HepG2 (cell line): ENCODE measurements at places on chromosomes 3 and 15. TPM values are rescaled to one million over a fixed set of nuclear protein-coding genes. Genes with fewer than 3 reads are reported as not detected.
A peak's percentile ranks its signal among the peaks of the same experiment; 100 is the strongest.

- H3K4me3 ChIP-seq: no peak overlapping the region
- no peaks in the 10 kb centered on the region for H3K4me1 ChIP-seq
- no peaks in the 10 kb centered on the region for H3K36me3 ChIP-seq
- no peak overlapping the region for H3K27ac ChIP-seq
Observed at GRCh38 chr3:55376753-55377347, 110.3 kb downstream of the WNT5A start.

DNA sequence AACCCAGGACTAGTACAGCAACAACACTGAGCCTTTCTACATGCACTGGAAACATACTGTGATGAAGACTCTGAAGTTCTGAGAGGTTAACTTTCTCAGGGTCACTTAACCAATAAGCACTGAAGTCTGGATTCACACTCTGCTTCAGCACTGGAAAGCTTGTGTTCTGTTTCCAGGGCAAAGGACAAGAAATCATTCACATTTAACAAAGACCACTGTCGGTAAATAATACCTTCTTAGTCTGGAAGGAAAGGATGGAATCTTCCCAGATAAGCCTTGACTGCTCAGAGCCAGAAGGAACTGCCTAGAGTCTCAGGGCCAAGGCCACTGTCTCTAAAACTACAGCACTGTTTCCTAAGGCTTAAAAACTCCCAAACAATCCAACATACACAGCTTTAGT is 4.3 kb upstream of the GLYCTK start:
- DNase-seq: no peak
- H3K27ac ChIP-seq: peak overlapping the region; percentile 50
- H3K27me3 ChIP-seq: no peaks in the 10 kb centered on the region
- peaks cover 80% of the 10 kb centered on the region for H3K4me1 ChIP-seq
- H3K36me3 ChIP-seq: no peaks in the 10 kb centered on the region

- H3K36me3 ChIP-seq: no peaks in the 10 kb centered on the region
- no peak for DNase-seq
- H3K27ac ChIP-seq: no peak overlapping the region
Observed at GRCh38 chr15:83449250-83449671, 2.1 kb downstream of the SH3GL3 start.

DNA sequence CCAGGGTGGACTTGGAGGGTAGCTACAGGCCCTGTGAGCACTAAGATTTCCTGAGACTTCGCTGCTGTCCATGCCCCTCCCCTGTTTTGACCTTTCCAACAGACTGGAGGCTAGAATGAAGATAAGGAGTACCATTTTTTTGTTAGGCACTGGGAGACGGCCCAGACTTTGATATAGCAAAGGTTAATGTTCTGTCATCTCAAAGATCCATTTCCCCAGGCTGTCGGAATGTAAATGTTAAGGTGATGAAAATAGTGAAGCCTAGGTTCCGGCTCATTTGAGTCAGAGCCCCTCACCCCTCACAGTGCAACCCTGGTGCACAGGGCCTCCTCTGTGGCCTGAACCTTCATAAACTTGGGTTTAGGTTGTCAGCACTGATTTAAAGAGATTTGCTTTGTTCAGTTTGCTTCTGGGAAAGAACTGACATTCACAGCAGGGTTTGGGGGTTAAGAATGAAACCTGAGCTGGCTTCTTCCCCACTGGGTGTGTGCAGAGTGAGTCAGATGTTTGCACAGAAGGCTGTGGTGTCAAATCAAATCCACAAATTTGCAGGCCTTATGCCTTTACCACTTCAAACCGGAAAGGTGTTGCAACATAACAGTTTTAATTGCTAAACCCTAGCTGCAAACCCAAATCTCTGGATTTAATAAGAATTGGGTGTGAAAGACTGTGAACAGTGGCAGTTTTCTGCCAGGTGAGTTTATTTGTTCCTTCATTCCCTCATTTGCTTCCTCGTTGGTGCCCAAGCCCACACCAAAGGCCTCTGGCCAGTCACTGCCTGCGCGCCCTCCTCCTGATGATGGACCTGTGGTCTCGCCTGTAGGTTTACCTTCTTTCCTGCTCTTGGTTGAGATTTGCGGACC is 20.6 kb upstream of the KCTD6 start:
- peak overlapping the region; percentile 84 for H3K27ac ChIP-seq
- DNase-seq: peak; percentile 95
- no peaks in the 10 kb centered on the region for H3K36me3 ChIP-seq
- H3K4me3 ChIP-seq: peak overlapping the region; percentile 33; the same call in 1 of the 2 replicates
- no peaks in the 10 kb centered on the region for H3K27me3 ChIP-seq
- H3K4me1 ChIP-seq: peaks cover 73% of the 10 kb centered on the region

The STARD5 gene
- 3.5 TPM in 2 replicates for polyA plus RNA-seq

- no peaks in the 10 kb centered on the region for H3K36me3 ChIP-seq
- no peak overlapping the region for H3K27ac ChIP-seq
Observed at GRCh38 chr3:154022606-154023005, 98.6 kb upstream of the ARHGEF26 start.

The ESYT3 gene
- 1.5 and 1.6 TPM in 2 replicates for polyA plus RNA-seq

The GRK7 gene
- not detected in 2 replicates for polyA plus RNA-seq

The CHDH gene
- 28.1 and 42.9 TPM in 2 replicates for polyA plus RNA-seq

DNA sequence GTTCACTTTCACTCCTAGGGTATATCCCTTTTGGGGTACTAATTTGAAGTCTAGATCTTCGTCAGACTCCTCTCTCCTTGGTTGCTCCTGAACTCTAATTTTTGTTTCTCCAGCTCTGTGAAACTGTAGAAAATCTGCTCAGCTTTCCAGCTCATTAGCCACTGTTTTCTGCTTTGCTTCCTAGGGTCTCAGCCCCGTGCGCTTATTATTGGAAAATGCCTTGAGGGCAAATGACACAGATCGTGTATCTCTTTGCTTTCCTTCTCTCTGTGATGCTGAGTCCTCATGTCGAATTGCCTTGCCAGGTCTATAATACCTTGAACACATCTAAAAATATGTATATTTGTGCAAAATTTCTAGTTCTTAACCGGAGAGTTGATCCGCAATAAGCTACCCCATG is 731.1 kb downstream of the EDEM1 start:
- H3K27ac ChIP-seq: no peak overlapping the region
- no peaks in the 10 kb centered on the region for H3K36me3 ChIP-seq
- no peak overlapping the region for H3K4me3 ChIP-seq
- no peak for DNase-seq
- no peaks in the 10 kb centered on the region for H3K4me1 ChIP-seq

DNA sequence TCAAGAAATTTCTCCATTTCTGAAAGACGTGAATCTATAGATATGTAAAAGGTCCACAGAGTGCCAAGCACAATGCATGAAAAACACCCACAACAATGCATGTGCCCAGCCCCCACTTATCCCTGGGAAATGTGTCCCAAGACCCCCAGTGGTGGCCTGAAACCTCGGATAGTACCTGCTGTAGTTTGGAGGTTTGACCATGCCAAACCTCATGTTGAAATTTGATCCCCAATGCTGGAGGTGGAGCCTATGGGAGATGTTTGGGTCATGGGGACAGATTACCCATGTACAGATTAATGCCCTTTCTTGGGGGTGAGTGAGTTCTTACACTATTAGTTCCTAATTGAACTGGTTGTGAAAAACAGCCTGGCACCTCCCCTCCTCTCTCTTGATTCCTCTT is 21.4 kb upstream of the MYZAP start:
- H3K36me3 ChIP-seq: no peaks in the 10 kb centered on the region
- no peaks in the 10 kb centered on the region for H3K27me3 ChIP-seq
- no peak for DNase-seq
- H3K4me3 ChIP-seq: no peak overlapping the region
- H3K4me1 ChIP-seq: no peaks in the 10 kb centered on the region

The INKA1 gene
- polyA plus RNA-seq: 0.41 and 0.77 TPM in 2 replicates

DNA sequence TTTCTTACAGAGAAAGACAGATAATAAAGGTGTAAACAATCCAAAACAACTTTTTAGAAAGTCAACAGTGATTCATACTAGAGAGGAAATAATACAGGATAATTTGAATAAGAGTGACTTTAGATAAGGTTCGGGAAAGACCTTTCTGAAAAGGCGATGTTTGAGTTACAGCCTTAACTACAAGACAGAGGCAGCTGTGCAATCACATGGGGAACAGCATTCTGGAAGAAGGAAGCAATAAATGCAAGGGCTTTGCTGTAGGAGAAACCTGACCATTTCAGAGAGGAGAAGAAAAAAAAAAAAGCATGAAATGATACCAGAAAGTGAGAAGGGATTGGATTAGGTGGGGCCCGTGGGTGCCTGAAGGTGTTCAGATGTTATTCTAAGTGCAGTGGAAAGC is 200.6 kb upstream of the ATP11B start:
- H3K27ac ChIP-seq: no peak overlapping the region
- no peak overlapping the region for H3K4me3 ChIP-seq
- H3K36me3 ChIP-seq: no peaks in the 10 kb centered on the region
- no peaks in the 10 kb centered on the region for H3K4me1 ChIP-seq

The DAZL gene
- polyA plus RNA-seq: not detected in 2 replicates

GRCh38 chr15:81256916-81257315 is 60.2 kb downstream of the IL16 start:
- DNase-seq: no peak
- no peak overlapping the region for H3K27ac ChIP-seq

GRCh38 chr15:56086566-56086965 is 93.2 kb upstream of the NEDD4 start:
- H3K4me3 ChIP-seq: no peak overlapping the region
- no peak for DNase-seq
- no peaks in the 10 kb centered on the region for H3K4me1 ChIP-seq
- no peak overlapping the region for H3K27ac ChIP-seq
- H3K36me3 ChIP-seq: no peaks in the 10 kb centered on the region

The PDHB gene
- 97.1 and 108 TPM in 2 replicates for polyA plus RNA-seq

- H3K4me1 ChIP-seq: no peaks in the 10 kb centered on the region
- H3K27me3 ChIP-seq: no peaks in the 10 kb centered on the region
- no peak for DNase-seq
- no peak overlapping the region for H3K4me3 ChIP-seq
- H3K36me3 ChIP-seq: no peaks in the 10 kb centered on the region
Observed at GRCh38 chr15:38285456-38285855, 32.8 kb downstream of the SPRED1 start.

DNA sequence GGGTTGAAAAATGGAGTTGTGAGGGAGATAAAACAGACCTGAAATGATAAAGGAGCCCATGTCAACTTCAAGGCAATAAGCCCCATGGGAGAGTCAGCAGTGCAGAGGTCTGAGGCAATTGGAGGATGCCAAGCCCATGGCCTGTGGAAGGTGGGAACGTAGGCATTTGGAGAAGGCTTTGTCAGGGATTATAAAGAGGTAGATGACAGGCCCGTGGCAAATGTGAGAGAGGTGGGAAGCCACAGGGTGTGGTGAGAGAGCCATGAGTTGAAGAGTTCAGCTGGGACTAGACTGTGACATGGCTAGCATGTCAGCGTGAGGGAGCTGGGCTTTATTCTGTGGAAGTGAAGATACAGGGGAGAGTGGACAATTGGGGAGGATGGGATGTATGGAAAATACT is 35.4 kb downstream of the MFSD1 start:
- no peaks in the 10 kb centered on the region; the same call in 2 of the 3 replicates for H3K27me3 ChIP-seq
- H3K36me3 ChIP-seq: no peaks in the 10 kb centered on the region
- no peak overlapping the region for H3K27ac ChIP-seq
- H3K4me3 ChIP-seq: no peak overlapping the region
- no peak for DNase-seq

- DNase-seq: peak; percentile 84
- H3K27me3 ChIP-seq: no peaks in the 10 kb centered on the region
- H3K27ac ChIP-seq: peak overlapping the region; percentile 56
- H3K36me3 ChIP-seq: no peaks in the 10 kb centered on the region
- no peak overlapping the region for H3K4me3 ChIP-seq
Observed at GRCh38 chr15:59594493-59594942, 17.1 kb upstream of the GCNT3 start.

- no peaks in the 10 kb centered on the region for H3K36me3 ChIP-seq
- no peak overlapping the region for H3K27ac ChIP-seq
- peaks cover 11% of the 10 kb centered on the region for H3K4me1 ChIP-seq
- H3K27me3 ChIP-seq: peaks cover 5% of the 10 kb centered on the region
- no peak overlapping the region for H3K4me3 ChIP-seq
Observed at GRCh38 chr15:73936181-73936580, 9.9 kb downstream of the LOXL1 start.

The PLA2G4D gene
- 0.21 and 0.29 TPM in 2 replicates for polyA plus RNA-seq

The RBM6 gene
- 72.7 and 90.4 TPM in 2 replicates for polyA plus RNA-seq

DNA sequence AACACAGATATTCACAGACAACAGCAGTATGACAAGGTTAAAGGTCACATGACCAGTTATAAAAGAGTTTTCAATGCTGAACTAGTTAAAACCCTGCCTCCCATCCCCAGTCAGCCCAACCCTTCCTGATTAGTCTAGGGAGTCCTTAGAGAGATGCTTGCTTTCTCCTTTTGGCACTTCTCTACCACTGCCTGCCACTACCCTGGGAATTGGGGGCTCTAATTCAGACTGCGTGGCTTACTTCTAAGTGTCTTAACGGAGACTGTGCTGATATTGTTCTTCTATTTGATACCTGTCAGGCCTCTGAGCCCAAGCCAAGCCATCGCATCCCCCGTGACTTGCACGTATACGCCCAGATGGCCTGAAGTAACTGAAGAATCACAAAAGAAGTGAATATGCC is 11.7 kb upstream of the TRA2B start:
- H3K4me3 ChIP-seq: no peak overlapping the region
- no peaks in the 10 kb centered on the region for H3K27me3 ChIP-seq
- H3K36me3 ChIP-seq: no peaks in the 10 kb centered on the region
- H3K4me1 ChIP-seq: peaks cover 45% of the 10 kb centered on the region
- no peak for DNase-seq

DNA sequence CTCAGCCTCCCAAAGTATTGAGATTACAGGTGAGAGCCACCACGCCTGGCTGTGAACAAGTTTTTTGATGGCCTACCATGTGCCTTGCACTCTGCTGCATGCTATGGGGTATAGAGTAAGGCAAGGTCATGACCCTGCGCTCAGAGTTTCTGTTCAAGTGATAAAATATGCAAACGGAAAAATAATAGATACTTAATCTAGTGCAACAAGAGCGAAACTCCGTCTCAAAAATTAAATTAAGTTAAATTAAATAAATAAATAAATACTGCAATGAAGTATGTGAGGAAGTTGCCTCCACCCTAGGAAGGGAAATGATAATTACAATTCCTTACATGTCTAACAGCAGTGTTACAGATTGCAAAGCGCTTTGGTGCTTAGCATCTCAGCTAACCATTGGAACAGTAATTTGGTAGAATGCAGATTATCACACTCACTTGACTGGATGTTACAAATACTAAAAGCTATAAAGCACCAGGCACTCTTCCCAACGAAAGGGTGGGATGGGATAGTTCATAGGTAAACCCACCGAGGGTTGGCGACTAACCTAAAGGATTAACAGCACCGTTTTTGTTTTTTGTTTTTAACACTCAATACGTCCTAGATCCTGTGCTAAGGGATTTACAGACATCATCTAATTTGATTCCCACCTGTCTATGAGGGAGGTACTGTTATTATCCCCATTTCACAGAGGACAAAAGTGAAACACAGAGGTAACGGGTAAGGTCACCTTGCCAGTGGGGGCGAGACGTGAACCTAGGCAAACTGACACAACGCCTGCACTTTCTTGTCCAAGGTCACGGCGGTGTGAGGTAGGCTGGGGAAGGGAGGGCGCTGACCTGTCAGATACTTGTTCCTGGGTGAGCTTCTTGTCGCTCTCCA is 793 bp upstream of the FANCD2 start:
- H3K27ac ChIP-seq: peak overlapping the region; percentile 68
- H3K4me3 ChIP-seq: peak overlapping the region; percentile 90
- H3K36me3 ChIP-seq: peaks cover 3% of the 10 kb centered on the region; the same call in 1 of the 2 replicates
- H3K4me1 ChIP-seq: peaks cover 18% of the 10 kb centered on the region
- DNase-seq: no peak
- no peaks in the 10 kb centered on the region for H3K27me3 ChIP-seq

The FGF7 gene
- not detected in 2 replicates for polyA plus RNA-seq

GRCh38 chr3:134330883-134331810 is 43.1 kb downstream of the AMOTL2 start:
- H3K4me3 ChIP-seq: no peak overlapping the region
- peaks cover 85% of the 10 kb centered on the region for H3K4me1 ChIP-seq
- no peaks in the 10 kb centered on the region for H3K36me3 ChIP-seq
- no peaks in the 10 kb centered on the region for H3K27me3 ChIP-seq
- no peak for DNase-seq
- H3K27ac ChIP-seq: no peak overlapping the region

GRCh38 chr3:141462176-141462859 is 24.5 kb upstream of the RASA2 start:
- DNase-seq: no peak
- no peaks in the 10 kb centered on the region for H3K27me3 ChIP-seq
- no peak overlapping the region for H3K4me3 ChIP-seq
